ENCODE measurements at places on chromosomes 6 and 20. TPM values are rescaled to one million over a fixed set of nuclear protein-coding genes. Genes with fewer than 3 reads are reported as not detected.
A peak's percentile ranks its signal among the peaks of the same experiment; 100 is the strongest.

The PLEKHG1 gene
- total RNA-seq = not detected

The GSTA3 gene
- total RNA-seq = not detected

The GRIK2 gene
- not detected for total RNA-seq

The SLC22A23 gene
- total RNA-seq = 0.20 TPM

The MEP1A gene
- total RNA-seq = not detected

The BPIFB4 gene
- total RNA-seq = not detected

The COL20A1 gene
- not detected for total RNA-seq

The DCBLD1 gene
- not detected for total RNA-seq

- peak; percentile 94 for DNase-seq
These were observed at the start of gene PAK5 for GRCh38 chr20:9838378-9839295. TSS of gene PAK5 (minus strand) at chr20:9839076. CDS start at chr20:9644328, 194,748 bp downstream.

- DNase-seq = no peak
These were observed 45.2 kb downstream of the KIF16B start for GRCh38 chr20:16528078-16528477.

DNA sequence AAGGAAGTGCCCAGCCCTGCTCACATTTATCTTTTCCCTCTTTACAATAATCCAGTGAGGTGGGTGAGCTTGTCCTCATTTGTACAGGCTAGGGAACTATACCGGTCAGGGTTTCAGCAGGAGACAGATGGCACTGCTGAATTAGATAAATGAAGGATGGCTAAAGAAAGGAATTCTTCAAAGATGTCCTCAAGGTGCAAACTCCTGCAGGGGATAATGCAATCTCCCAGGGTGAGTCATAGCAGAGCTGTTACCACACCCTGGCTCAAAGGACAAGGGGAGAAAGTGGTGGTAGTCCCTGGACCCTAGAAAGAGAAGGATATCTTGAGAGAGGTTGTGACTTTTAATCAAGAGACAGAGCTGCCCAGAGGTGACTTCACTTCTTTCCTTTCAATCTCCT lies 66.7 kb downstream of the RFPL4B start:
- no peak for DNase-seq

DNA sequence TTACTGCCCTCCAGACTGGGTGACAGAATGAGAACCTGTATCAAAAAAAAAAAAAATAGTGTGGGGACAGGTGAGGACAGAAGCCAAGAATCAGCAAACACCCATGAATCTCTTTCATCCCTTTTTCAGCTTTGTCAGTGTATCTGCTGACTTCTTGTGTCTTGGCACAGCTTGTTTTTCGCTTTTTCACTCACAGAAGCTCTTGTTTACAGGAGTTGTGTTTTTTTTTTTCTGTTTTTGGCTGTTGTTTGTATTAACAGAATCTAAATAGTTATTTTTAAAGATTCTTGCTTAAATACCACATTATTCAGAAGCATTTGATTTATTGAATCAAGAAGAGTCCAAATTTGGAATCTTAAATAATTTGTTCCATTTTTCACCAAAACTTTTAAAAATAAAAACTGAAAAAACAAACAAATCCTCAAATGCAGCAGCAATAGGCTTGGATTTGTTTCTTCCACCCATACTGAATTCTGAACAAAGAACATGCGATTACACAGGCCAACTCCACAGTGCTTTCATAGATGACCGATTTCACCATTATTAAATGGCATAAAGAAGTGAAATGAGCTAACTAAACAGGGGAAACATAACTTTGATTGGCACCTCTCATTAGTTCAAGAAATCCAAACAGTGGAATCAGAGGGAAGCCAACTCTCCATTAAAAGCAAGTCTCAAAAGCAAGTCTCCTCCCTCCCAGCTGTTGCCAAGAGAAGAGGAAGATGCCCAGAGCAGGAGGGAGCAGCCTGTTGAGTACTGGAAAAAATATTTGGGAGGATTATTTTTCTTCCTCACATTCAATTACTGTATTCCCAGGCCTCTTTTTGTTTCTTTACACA lies 27.2 kb upstream of the GPR63 start:
- no peak for DNase-seq

- no peak for DNase-seq
These were observed 27.3 kb upstream of the STX16 start for GRCh38 chr20:58623579-58624473.

GRCh38 chr6:45533386-45533785 lies 155.7 kb upstream of the SUPT3H start:
- DNase-seq = no peak

GRCh38 chr20:753136-753535 lies 15.2 kb downstream of the SLC52A3 start:
- DNase-seq = no peak

GRCh38 chr20:44388466-44389023 lies 33.0 kb downstream of the HNF4A start:
- DNase-seq = peak; percentile 38

DNA sequence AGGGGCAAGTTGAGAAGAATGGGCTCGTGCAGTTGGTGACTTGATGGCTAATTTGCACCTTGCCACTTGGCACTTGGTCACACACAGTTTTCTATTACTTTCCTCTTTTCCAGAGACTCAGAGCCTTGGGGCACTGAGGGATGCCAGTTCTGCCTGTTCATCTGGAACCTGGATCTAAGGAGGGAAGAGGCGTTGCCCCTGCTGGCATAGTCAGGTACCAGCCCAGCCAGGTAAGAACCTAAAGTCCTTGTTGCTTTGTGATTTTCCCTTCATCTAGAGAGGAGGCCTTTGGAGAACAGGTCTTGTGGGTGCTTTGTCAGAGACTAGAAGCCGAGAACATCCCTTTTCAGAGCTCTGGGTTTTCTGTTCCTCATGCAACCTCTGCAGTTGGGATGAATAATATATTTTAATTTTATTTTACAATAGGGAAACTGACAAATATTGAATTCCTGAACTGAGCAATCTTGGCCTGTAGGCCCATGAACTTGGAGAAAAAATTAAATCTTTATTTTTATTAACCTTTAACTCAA lies 11.4 kb downstream of the SYTL3 start:
- no peak for DNase-seq

- DNase-seq = no peak
These were observed 153.7 kb upstream of the OLIG3 start for GRCh38 chr6:137647762-137648447.

GRCh38 chr20:460180-460579 lies 2.2 kb downstream of the TBC1D20 start:
- DNase-seq = no peak

DNA sequence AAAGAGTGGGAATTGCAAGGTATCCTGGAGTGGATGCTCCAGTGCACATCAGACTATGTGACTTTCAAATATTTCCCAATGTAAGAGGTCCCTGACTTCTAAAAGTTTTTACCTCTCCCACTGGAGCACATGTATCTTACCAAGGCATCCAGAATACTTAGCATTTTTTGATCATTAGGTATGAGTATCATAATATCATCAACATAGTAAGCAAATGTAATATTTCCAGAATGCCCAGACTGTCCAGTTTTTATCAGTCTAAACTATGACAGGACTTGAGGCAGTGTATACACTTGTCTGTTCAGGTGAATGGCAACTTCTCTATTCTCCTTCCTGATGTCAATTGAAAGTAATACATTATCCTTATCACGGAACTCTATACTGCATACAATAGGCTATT lies 924.6 kb upstream of the GJE1 start:
- no peak for DNase-seq

DNA sequence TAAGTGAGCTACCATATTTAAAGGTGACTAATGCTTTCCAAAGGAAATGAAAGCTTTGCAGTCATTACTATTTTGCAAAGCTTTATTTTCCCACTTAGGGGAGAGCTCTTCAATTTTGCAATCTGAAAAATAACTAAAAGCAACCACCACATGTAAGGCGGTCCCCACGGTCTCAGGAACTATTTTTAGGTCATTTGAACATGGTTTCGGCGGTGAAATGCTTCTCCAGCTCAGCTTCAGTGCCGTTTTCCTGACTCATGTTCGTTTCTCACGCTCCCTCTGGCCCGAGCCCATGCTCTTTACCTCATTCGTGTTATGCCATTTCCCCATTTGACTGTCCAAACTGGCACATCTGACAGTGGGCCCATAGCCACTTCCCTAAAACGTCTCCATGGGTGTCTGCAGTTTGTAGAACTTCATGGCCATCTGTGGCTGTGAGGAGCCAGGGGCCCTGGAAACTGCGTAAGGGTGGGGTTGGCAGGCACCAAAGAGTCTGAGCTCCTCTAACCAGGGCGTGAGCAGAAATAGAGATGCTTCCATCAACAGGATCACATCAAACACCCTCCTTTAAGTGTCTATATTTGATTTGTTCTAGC lies 46.5 kb downstream of the ADTRP start:
- peak; percentile 1 for DNase-seq

DNA sequence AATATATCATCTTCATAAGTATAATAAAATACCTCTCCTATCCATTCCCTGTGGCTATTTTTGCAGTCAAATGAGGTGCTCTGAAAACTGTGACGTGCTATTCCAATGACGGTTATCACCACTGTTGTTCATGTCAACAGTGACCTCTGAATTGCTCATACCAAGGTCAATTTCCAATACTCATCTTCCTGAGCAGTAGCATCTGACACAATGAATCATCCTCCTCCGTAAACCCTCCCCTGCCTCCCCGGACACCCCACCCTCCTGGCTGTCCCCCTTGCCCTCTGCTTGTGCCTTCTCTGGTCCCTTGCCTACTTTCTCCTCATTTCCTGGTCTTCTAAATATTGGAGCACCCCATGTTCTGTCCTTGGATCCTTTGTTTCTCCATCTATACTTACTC lies 77.7 kb upstream of the SLC22A23 start:
- DNase-seq = no peak

DNA sequence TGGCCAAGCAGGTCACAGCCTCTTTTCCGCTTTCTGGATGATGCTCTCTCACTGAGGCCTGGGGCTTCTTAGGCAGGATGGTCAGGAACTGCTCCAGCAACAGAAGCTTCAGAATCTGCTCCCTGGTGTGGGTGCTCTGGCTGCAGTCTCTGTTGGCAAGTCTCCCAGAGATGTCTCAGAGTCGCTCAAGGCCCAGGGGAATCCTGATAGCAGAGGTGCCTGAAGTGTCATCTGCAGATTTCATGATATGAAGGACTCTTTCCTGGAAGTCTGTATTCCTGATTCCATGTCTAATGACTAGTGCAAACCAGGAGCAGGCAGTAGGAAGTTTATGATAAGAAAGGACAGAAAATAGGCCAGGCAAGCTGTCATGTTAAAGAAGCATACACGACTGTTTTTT lies 20.3 kb downstream of the ZSCAN31 start:
- no peak for DNase-seq

DNA sequence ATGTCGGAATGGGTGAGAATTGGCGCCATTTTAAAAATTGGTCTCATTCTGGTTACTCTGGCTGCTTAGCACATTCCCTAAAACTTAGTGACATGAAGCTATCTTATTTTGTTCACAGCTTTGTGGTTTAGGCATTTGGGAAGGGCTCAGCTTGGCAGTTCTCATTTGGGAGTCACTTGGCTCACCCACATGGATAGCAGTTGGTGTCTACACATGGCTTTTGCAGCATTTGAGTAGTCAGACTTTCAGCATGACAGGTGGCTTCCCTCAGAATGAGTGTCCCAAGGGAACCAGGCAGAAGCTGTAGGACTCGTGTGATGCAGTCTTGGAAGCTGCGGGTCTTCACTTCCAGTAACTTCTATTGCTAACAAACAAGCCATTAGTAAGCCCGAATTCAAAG lies 64.6 kb downstream of the UST start:
- DNase-seq = peak; percentile 66

DNA sequence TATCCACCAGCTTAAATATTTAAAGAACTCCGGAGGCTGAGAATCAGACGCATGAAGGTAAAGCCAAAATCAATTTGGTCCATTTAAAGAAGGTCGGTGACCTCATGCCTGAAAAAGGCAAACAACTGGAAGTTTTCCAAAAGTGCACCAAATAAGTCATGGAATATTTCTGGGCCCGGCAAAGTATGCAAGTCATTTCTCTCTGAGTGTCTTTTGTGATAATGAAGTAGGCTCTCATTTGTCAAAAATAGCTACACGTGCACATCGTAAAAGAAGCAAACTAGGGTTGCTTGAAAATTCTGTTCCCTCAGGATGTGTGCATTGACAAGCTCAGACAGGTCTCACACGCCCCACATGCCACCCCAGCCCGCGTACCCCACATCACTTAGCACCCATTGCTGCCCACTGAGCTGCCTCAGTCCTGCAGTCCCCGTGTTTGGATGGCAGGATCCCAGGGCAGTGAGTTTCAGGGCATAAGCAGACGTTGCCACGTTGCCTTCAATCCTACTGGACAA lies 20.5 kb upstream of the PYGB start:
- peak; percentile 73 for DNase-seq

DNA sequence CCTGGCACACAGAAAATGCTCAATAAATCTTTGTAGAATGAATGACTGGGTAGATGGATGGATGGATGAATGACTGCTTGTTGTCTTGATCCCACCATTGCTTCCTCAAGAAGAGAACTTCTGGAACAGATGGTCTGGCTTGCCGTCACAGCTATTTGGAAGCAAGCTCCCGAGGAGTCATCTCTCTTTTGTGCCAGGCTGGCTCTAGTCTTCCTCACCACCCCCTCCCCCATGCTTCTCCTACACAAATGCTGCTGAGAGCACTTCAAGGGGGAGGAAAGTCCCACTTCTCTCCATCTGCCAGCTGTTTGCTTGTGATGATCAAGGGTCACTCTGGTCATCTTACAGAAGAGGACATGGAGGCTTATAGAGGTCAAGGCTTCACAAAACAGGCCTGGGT lies 11.6 kb upstream of the KCNG1 start:
- no peak for DNase-seq

DNA sequence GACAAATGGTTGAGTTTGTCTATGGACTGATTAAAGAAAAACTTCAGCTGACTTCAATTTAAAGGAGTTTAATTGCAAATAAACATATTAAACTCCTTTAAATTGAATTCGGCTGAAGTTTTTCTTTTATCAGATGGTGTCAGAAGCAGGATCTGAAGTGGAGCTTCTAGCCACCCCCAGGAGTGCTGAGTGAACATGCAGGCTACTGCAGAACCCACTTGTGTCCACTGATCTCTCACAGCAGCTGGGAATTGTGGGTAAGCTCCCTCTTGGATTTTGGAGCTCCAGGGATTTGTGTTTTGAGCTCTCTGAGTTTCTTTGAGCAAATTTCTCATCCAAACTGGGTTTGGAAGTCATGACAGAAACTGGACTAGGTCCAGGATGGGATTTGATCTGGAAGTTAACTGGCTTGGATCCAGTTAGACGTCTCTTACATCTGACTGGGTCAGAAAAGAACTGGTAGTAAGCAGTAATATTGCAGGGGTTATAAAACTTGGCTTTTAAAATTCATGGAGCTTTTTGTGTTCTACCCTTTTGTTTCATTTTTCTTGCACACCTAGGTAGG lies 95.8 kb upstream of the UST start:
- no peak for DNase-seq

GRCh38 chr6:103231181-103231580 lies 1628.5 kb downstream of the HACE1 start:
- DNase-seq = no peak

DNA sequence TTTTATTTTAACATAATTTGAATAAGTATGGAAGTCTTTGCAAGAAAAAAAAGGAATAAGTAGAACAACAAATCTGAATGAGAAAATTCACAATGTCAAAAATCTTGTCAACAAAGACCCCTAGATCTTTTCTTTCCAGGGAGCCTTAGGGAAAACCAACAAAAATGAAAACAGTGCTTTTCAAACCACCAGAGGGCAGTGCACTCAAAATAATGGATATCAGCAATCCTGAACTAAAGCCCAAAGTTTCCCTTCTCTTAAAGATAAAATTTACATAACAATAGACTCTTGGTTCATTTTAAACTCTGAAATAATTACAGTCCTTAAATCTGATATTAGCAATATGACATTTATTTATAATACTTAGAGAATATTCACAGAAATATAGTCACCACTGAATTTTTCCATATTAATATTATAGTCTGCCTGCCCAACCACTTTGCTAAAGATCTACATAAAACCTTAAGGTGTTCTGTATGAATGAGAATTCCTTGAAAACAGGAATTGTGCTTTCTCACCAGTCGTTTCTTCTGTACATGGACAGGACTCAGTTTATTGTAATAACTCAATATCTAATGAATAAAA lies 105.3 kb upstream of the BMP5 start:
- peak; percentile 62 for DNase-seq
